ENCODE measurements at places on chromosomes 4 and X.

GRCh38 chr4:144411700-144412099, 234.3 kb upstream of the HHIP start:
- no peak for DNase-seq

DNA sequence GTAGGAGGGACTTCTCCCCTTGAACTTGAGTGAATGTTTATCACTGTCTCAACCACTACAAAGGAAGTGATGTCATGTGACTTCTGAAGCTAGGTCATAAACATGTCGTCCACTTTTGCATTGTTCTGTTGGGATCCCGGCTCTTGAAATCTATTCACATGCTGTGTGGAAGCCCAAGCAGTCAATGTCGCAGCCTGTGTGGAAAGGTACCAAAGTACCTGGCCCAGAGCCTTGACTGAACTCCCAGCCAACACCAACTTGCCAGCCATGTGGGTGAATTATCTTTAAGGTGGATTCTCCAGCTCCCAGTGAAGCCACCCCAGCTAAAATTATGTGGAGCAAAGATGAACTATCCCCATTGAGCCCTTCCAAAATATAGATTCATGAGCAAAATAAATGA, 85.0 kb upstream of the USP38 start:
- DNase-seq = no peak

- no peak for DNase-seq
Observed at GRCh38 chr4:172410363-172410762, 597.2 kb downstream of the GALNTL6 start.

DNA sequence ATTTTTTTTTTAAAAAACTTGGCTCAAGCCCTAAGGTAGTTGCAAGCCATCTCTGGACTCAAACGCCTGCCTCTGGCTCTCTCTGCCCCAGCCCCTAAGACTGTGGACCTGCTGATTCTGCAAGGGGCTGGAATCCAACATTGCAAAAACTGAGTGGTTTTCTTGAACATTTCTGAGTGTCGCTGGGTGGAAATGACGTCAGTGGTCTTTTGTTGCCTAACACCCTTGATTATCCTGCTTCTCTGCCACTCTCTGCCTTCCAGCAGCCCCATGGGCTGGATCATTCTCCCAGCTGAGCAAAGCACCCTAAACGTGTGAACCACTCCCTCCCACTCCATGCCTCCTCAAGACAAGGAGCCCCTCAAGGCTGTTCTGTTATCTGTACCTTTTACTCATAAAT, 16.6 kb downstream of the BST1 start:
- DNase-seq = no peak

GRCh38 chr4:55358668-55359067, 12.6 kb downstream of the SRD5A3 start:
- DNase-seq = no peak

- no peak for DNase-seq
Observed at GRCh38 chrX:69987691-69988090, 62.0 kb downstream of the AWAT2 start.

- DNase-seq = no peak
Observed at GRCh38 chr4:45648846-45649245, 475.0 kb downstream of the GABRG1 start.

DNA sequence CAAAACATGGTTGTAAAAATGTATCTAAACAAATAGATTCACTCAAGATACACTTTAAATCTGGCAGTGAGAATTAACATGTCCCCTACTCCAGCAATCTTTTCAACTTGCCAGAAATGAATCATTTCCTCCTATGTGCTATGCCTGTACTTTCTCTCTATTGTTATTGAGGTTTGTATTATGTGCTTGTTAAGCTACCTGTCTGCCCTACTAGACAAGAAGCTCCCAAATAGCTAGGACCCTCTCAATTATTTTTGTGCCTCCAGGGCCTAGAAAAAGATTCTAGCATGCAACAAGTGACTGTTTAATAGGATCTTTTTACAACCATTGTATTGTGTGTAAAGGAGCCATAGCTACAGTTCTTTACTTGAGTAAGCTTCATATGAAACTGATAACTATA, 3.5 kb upstream of the SAP30 start:
- DNase-seq = no peak

GRCh38 chr4:137693641-137694040, 161.3 kb upstream of the PCDH18 start:
- no peak for DNase-seq

- DNase-seq = no peak
Observed at GRCh38 chr4:858831-859451, 33.0 kb upstream of the CPLX1 start.

DNA sequence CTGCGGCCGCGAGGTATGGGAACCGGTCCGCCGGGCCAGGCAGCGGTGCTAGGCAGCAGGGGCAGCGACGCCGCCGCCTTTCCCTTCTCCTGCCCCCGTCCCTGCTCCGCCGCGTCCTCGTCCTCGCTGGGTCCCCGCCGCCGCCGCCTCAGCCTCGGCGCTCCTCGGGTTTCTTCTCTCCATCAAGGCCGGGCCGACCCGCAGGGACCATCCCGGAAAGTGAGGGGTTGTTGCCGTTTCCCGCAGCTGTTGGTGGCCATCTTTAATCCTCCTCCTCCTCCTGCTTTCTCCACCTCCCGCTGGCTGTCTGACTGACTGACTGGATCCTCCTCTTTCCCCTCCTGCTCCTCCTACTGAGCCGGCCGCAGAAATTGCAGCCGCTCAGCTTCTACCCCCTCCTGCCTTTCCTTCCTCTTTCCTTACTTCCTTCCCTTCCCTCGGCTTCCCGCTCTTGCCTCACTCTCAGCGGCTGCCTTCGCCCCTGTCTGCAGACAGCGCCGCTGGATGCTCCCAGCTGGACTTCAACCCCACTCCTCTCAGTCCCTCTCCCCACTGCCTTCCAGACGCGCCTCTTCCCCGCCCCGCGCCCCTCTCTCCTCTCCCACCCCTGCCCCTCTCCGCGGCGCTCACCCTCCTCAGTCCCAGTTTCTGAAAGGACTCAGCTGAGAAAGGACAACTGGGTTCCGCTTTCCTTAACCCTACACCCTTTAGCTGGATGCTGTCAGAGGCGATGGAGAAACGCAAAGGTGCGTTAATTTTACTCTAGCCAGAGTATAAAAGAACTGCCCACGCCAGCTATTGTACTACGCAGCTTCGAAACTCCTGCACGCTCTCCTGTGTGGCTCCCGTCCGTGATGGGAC, at the start of gene WDFY3:
TSS of gene WDFY3 (minus strand) at position 309 of the 861 bp plus-strand sequence. CDS start 106,099 bp downstream, outside the sequence.
- peak; percentile 93 for DNase-seq

All from endodermal cell (in vitro differentiated cells).